ENCODE measurements at places on chromosomes 7 and 10.

DNA sequence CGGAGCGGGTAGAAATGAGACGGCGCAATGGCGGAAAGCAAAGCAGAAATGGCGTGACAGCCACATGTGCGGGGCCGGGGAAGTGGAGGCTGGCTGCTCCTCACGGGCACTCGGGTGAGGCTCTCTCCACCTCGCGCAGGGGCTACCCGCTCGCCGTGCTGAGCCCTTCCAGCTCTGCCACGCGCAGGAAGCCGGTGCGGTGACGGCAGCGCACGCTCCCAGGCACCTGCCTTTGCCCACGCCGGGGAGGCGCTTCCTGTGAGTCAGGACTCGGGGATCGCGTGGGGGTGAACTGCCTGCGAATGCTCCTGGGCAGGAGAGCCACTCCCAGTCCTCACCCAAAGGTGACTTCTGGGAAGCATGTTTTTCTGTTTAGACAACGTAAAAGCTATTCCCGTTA, 431.2 kb downstream of the GLRX3 start:
- DNase-seq, result no peak

GRCh38 chr10:124975977-124976514, 34.1 kb downstream of the ZRANB1 start:
- no peak for DNase-seq

GRCh38 chr7:139362981-139363380, 3.3 kb downstream of the LUC7L2 start:
- no peak for DNase-seq

DNA sequence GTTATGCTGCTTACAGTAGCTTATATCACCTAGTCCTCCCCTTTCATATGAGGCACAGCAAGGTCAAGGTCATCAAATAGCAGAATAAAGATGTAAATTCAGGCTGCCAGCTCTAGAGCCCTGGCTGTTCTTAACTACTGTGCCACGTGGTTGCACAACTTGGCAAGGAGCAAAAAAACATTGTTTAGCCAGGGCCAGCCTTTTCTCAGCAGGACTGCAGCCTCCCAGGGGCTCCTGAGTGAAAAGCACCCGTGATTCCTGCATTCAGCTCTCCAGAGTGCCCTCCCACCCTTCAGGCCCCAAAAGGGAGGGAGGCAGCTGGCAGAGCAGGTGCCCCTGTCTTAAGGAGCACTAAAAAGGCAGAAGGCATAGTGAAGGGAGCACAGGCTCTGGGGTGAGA, 31.8 kb upstream of the TM9SF3 start:
- DNase-seq, result no peak

DNA sequence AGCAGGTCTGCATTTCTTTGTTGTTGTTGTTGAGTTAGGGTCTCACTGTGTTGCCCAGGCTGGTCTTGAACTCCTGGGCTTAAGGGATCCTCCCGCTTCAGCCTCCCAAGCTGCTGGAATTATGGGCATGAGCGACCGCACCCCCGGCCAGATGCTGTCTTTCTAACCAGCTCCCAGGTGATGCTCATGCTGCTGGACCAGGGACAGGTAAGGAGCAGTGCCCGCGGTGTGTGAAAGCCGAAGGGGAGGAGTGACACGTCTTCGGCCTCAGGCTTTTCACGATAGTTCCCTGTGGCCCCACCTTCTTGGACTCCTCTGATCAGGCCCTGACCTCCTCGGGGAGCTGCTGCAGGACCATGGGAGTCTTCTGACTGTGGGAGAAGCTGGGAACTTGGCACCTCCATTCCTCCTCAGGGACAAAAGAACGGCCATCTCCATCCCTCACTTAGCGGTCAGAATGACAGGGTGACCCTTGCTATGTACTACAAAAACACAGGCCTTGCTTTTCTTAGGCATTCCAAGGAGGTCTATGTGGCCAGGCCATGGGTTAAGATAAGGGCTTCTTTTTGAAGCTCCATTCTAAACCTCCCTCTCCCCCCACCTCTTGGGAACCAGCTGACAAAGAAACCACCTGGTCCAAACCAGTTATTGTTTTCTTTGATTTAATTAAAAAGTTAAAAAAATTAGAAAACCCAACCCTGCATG, 5.5 kb downstream of the SFRP5 start:
- no peak for DNase-seq
